Effector memory CD4-positive, alpha-beta T cell (primary cell): ENCODE measurements at places on chromosomes 12 and 14.

DNA sequence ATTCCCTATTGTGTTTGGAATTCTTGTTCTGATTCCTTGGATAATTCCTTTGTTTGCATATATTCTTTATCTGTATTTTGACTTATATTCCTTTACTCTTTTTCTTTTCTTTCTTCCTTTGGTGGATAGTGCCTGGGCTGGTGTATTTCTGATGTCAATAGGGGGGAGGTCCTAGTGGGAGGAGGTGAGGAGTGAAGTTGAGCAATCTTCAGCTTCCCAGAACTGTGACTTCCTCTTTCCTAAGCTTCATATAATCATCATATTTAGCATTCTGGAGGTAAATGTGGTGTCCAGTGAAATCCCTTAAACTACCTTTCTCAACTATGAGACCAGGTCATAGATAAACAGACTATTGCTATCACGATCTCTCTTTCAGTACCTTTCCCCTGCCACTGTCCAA, 29.6 kb upstream of the TBPL2 start:
- no peaks in the 10 kb centered on the region for H3K4me1 ChIP-seq
- H3K36me3 ChIP-seq, result no peaks in the 10 kb centered on the region
- H3K27me3 ChIP-seq, result no peaks in the 10 kb centered on the region
- no peak overlapping the region for H3K4me3 ChIP-seq
- no peak for DNase-seq

DNA sequence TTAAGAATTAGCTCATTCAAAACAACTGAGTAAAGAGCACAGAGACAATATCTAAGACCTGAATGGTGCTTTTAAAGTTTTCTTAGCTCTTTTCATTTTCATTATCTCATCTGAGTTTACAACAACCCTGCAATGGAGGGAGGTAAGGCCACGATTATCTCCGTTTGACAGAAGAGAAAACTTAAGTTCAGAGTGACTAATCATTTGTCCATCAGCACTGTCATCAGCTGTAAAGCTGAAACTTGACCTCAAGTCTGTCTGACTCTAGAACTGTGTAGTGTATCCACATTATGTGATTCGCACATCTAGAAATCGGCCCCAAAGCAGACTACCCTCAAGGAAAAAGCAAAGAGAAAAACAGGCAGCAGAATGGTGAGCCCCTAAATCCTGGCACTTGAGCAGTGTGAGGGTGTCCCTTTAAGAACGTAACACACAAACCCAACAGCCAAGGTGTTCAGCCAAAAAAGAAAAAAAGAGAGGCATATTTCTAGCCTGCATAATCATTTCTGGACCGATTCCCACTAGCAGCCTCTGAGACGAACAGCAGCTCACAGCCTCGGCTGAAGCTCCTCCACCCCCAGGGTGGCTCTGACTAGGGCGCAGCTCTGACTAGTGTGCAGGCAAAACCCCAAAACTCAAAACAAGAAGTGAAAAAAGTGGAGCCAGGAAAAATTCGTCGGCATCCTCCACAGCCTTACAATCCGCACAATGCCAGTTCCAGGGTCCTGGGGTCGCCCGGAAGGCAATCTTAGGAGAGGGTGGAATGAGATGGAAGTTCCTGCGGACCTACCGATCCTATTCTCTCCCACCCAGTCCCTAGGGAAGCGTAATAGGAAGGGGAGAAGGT, 1.6 kb downstream of the STXBP6 start:
- no peak overlapping the region for H3K4me3 ChIP-seq
- H3K27ac ChIP-seq, result no peak overlapping the region
- no peaks in the 10 kb centered on the region for H3K4me1 ChIP-seq
- no peaks in the 10 kb centered on the region for H3K36me3 ChIP-seq
- no peak for DNase-seq

GRCh38 chr12:5971194-5971850, 26.3 kb upstream of the ANO2 start:
- no peak overlapping the region for H3K4me3 ChIP-seq
- H3K4me1 ChIP-seq, result no peaks in the 10 kb centered on the region
- no peak for DNase-seq
- no peaks in the 10 kb centered on the region for H3K27me3 ChIP-seq

DNA sequence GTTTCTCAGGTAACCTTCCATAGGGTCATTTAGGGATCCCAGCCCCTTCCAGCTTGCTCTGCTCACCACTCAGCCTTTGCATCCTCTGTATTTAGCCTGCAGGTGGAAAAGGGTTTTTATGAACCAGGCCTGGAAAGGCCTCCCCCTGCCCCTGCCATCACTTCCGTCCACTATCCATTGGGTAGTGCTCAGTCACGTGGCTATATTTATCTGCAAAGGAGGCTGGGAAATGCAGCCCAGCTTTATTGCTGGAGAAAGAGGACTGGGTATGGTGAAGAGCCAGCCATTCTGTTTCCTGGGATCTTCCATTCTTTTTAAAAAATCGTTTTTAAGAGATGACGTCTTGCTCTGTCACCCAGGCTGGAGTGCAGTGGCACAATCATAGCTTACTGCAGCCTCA, 87.0 kb upstream of the MAP1LC3B2 start:
- DNase-seq, result no peak
- no peak overlapping the region for H3K4me3 ChIP-seq
- H3K36me3 ChIP-seq, result no peaks in the 10 kb centered on the region
- no peaks in the 10 kb centered on the region for H3K4me1 ChIP-seq
- no peaks in the 10 kb centered on the region for H3K27me3 ChIP-seq

- H3K27me3 ChIP-seq, result no peaks in the 10 kb centered on the region
- DNase-seq, result no peak
- H3K4me1 ChIP-seq, result no peaks in the 10 kb centered on the region
- no peaks in the 10 kb centered on the region for H3K36me3 ChIP-seq
- no peak overlapping the region for H3K4me3 ChIP-seq
These were observed 19.0 kb downstream of the FAM222A start for GRCh38 chr12:109732321-109733305.

- no peak for DNase-seq
- H3K27ac ChIP-seq, result no peak overlapping the region
- H3K36me3 ChIP-seq, result peaks cover 24% of the 10 kb centered on the region
- no peaks in the 10 kb centered on the region for H3K4me1 ChIP-seq
- no peaks in the 10 kb centered on the region for H3K27me3 ChIP-seq
These were observed 141.3 kb downstream of the PLXNC1 start for GRCh38 chr12:94289461-94290312.
